ENCODE measurements at places on chromosomes 4 and X. TPM values are rescaled to one million over a fixed set of nuclear protein-coding genes. Genes with fewer than 3 reads are reported as not detected.
A peak's percentile ranks its signal among the peaks of the same experiment; 100 is the strongest.

GRCh38 chr4:182276210-182277109, 33.3 kb downstream of the TENM3 start:
- DNase-seq = no peak
- H3K4me1 ChIP-seq = peaks cover 19% of the 10 kb centered on the region
- H3K36me3 ChIP-seq = no peaks in the 10 kb centered on the region
- no peak overlapping the region for H3K4me3 ChIP-seq

DNA sequence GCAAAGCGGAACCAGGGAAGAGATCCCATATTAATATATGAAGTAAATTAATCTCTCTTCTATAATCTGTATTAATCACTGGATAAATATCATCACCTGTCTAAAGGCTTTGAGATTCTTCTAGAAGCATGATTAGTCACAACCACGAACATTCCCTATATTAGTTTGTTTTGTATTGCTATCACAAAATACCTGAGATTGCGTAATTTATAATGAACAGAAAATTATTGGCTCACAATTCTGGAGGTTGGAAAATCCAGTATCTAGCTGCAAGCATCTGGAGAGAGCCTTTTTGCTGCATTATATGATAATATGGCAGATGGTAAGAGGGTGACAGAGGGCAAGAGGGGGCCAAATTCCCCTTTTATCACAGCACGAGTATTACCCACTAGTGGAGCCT, 532.6 kb upstream of the EPHA5 start:
- no peak overlapping the region for H3K27ac ChIP-seq
- H3K36me3 ChIP-seq = no peaks in the 10 kb centered on the region
- no peaks in the 10 kb centered on the region for H3K4me1 ChIP-seq
- H3K27me3 ChIP-seq = no peaks in the 10 kb centered on the region
- DNase-seq = no peak
- no peak overlapping the region for H3K4me3 ChIP-seq

DNA sequence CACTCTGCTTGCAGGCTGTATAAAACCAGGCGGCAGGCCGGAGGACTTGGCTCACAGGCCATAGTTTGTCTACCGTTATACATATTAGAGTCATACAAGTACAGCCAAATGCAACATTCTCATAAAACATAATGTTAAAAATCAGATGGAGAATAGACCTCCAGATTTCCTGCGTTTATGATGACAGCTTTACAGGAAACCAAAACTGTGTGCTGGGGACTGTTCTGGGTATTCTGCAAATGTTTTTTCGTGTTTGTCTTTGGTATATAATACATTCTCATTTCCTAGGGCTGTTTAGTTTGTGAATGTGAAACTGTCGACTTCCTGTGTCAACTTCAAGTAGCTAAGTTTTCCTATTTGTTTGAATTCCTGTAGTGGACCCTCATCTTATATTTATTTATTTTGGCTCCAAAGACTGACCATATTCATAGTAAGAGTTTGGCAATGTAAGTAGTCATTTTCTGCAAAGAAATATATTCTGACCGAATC, 79.5 kb upstream of the FAM9C start:
- DNase-seq = no peak
- H3K4me1 ChIP-seq = peaks cover 49% of the 10 kb centered on the region
- no peaks in the 10 kb centered on the region for H3K36me3 ChIP-seq
- H3K27me3 ChIP-seq = no peaks in the 10 kb centered on the region
- peak overlapping the region; percentile 49 for H3K27ac ChIP-seq

GRCh38 chrX:100315566-100315965, 94.5 kb downstream of the PCDH19 start:
- no peak overlapping the region for H3K27ac ChIP-seq
- H3K4me1 ChIP-seq = no peaks in the 10 kb centered on the region
- H3K27me3 ChIP-seq = no peaks in the 10 kb centered on the region
- DNase-seq = no peak

DNA sequence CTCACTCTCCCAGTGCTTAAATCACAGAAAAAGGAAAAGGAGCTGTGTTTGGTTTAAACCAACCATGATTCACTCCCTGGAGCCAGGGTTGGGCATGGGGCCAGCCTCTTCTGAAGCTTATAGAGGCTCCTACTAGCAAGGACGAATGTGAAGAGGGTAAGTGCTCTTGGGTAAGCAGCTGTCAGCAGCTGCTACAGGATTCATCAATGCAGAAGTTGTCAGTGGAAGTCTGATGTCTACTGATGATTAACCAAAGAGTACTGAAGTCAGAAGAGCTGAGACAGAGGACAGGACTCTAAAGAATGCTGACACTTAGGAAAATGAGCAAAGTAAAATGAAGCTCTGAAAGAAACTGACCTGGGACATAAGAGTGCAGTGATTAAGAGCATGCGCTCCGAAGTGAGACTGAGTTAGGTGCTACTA, 32.7 kb upstream of the JADE1 start:
- H3K4me1 ChIP-seq = no peaks in the 10 kb centered on the region
- no peaks in the 10 kb centered on the region for H3K27me3 ChIP-seq
- peak; percentile 81 for DNase-seq
- peak overlapping the region; percentile 60 for H3K27ac ChIP-seq

- no peaks in the 10 kb centered on the region for H3K4me1 ChIP-seq
- no peak overlapping the region for H3K4me3 ChIP-seq
- no peak for DNase-seq
- H3K27ac ChIP-seq = no peak overlapping the region
- no peaks in the 10 kb centered on the region for H3K27me3 ChIP-seq
These were observed 170.9 kb downstream of the FRMPD4 start for GRCh38 chrX:12309040-12309743.

The CSAG2 gene
- not detected for total RNA-seq

The CNGA1 gene
- 6.0 TPM for total RNA-seq

GRCh38 chr4:74397748-74398426, 32.9 kb downstream of the EREG start:
- no peaks in the 10 kb centered on the region for H3K36me3 ChIP-seq
- no peaks in the 10 kb centered on the region for H3K27me3 ChIP-seq
- DNase-seq = no peak
- H3K27ac ChIP-seq = no peak overlapping the region

GRCh38 chr4:9833421-9833820, 52.0 kb downstream of the DRD5 start:
- no peaks in the 10 kb centered on the region for H3K27me3 ChIP-seq
- H3K36me3 ChIP-seq = no peaks in the 10 kb centered on the region
- H3K27ac ChIP-seq = no peak overlapping the region
- no peaks in the 10 kb centered on the region for H3K4me1 ChIP-seq
- DNase-seq = no peak

- no peaks in the 10 kb centered on the region for H3K36me3 ChIP-seq
- H3K27me3 ChIP-seq = no peaks in the 10 kb centered on the region
- no peaks in the 10 kb centered on the region for H3K4me1 ChIP-seq
- H3K4me3 ChIP-seq = no peak overlapping the region
- no peak for DNase-seq
These were observed 139.8 kb downstream of the WDFY3 start for GRCh38 chr4:84826681-84827080.

The LPAR4 gene
- 0.47 TPM for total RNA-seq

DNA sequence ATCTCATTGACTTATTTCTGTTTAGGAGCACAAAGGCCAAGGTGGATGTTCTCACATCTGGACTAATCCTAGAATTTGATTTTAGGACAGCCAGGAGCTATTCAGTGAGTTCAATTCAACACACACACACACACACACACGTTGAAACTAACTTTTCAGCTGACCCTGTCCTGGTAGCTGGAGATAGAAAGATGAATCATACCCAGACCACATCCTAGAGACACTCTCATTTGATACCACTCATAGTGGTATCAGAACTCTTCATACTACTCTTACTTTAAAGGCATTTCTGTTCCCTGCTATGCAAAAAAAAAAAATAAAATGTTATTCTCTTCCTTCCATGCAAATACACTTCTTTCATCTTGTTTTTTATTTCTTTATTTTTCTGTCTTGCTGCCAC, 36.7 kb downstream of the KLF8 start:
- no peaks in the 10 kb centered on the region for H3K36me3 ChIP-seq
- H3K4me1 ChIP-seq = no peaks in the 10 kb centered on the region
- H3K27ac ChIP-seq = no peak overlapping the region
- DNase-seq = no peak
- no peak overlapping the region for H3K4me3 ChIP-seq

GRCh38 chrX:9285342-9285771, 179.5 kb upstream of the TBL1X start:
- H3K27ac ChIP-seq = no peak overlapping the region
- no peaks in the 10 kb centered on the region for H3K36me3 ChIP-seq
- no peak for DNase-seq
- no peak overlapping the region for H3K4me3 ChIP-seq

- no peaks in the 10 kb centered on the region for H3K4me1 ChIP-seq
- DNase-seq = no peak
- H3K36me3 ChIP-seq = no peaks in the 10 kb centered on the region
These were observed 116.4 kb downstream of the TSPAN5 start for GRCh38 chr4:98542011-98542410.

The REELD1 gene
- total RNA-seq = not detected

The USP51 gene
- total RNA-seq = 5.8 TPM

GRCh38 chrX:102599951-102600579, 750 bp downstream of the ARMCX5 start:
- H3K4me3 ChIP-seq = peak overlapping the region; percentile 65
- H3K27me3 ChIP-seq = no peaks in the 10 kb centered on the region
- peak; percentile 12 for DNase-seq
- H3K27ac ChIP-seq = peak overlapping the region; percentile 95
- H3K4me1 ChIP-seq = no peaks in the 10 kb centered on the region

DNA sequence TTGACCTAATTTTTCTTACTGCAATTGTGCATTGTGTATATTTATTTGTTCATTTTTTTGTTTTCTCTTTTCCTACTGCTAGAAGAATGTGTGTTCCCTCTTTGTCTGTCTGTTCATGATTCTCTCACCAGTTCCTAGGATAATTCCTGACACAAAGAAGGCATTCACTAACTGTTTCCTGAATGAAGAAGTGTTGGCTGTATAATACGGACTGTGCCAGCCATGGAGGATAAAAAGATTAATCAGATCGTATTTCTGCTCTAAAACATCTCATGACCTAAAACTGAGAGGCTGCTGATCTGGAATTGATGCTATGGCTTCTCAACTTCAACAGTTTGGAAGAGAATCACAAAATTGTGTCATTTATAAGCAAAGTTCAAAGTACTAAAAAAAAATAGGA, 563.1 kb upstream of the FRG1 start:
- no peaks in the 10 kb centered on the region for H3K36me3 ChIP-seq
- no peaks in the 10 kb centered on the region for H3K27me3 ChIP-seq
- no peak overlapping the region for H3K27ac ChIP-seq
- no peaks in the 10 kb centered on the region for H3K4me1 ChIP-seq
- no peak for DNase-seq
